ENCODE measurements at places on chromosomes 7 and 10.

GRCh38 chr7:128135159-128135514 lies 103.9 kb upstream of the LRRC4 start:
- no peak for DNase-seq

DNA sequence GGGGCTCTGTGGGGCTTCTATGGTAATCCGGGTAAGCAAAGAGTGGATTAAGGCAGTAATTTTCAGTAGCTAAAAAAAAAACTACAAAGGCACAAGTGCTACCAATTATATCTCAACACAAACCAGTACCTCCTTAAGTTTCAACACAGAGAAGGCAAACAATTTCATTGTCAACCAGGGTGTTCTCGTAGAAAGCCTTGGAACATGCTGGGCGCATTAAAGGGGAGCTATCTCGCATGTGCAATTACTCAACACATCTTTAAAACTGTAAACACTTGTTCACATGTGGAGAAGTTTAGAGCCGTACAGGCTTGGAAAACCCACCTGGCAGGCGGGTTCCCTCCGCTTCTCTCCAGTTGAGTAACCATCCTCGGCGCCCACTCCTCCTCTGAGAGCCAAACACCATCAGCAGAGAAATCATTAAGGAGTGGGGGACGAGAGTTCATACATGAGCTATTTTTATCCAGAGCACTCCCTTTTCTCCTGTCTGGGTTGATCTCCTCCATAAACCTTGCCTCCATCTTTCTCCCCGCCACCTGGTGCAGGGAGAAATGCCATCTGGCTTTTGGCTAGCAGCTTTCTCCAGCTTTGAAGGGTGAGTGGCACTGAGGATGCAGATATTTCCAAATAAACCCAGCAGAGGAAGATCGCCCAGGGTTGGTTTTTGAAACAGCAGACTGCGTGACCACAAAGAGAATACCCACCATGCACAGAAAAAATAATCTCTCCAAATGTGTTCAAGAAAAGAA lies 287.1 kb downstream of the WDR11 start:
- no peak for DNase-seq

DNA sequence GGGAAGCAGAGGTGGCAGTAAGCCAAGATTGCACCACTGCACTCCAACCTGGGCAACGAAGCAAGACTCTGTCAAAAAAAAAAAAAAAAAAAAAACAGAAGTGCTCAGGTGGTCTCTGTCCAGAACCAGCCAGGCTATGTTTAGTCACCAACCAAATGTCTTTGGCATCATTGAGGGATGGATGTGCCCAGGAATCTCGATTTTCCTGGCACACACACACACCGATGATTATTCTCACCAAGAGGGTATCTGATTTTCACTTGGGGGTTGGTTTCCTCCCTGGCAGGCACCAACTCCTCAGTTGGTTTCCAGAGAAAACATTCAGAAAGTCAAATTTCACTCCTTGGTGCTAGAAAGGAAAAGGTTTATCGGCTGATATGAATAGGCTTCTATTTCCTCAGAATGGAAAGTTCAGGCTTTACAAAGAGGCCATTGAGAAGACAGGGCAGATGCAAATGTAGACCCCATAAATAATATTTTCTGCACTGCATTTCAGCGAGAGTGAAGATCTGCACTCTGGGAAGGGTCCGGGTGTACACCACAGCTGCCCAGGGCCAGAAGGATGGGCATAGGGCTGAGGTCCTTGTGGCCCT lies 154.8 kb downstream of the TNS3 start:
- no peak for DNase-seq

- no peak for DNase-seq
Observed at GRCh38 chr10:128870830-128871597, 596.0 kb upstream of the MGMT start.

DNA sequence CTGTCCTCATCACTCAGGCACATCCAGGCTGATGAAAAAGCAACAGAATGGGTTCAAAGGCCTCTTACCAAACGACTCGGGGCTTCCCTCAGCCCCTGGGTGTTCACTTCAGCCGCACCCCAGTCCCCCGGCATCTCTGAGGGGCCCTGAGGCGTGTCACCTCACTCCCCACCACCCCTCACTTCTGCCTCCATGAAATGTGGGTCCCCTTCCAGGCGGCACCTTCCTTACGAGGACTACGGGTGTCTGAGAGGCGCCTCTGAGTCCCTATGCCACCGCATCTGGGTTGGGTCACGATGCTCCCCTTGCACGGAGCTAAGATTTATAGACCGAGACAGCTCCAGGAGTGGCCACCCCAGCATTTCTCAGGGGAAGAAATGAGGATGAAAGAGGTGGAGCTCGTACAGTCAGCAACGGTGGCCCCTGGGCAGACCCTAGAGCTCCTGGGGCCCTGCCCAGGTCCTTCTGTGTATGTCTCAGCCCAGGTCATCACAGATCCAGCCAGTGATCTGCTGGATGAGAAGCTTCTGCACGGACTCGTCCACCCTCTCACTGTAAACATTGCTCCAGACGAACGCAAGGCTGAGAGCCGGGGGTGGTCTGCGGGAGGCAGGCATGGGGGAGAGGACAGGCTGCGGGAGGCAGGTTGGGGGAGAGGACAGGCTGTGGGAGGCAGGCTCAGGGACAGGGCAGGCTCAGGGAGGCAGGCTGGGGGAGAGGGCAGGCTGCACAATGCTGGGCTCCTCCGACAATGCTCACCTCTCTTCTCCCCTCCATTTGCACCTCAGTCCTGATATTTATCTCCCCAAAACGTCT lies 408.2 kb downstream of the DNAJB6 start:
- DNase-seq: no peak

- DNase-seq: no peak
Observed at GRCh38 chr10:37667736-37668135, 189.7 kb downstream of the ZNF248 start.

GRCh38 chr7:53466371-53466770 lies 430.9 kb downstream of the POM121L12 start:
- DNase-seq: no peak

DNA sequence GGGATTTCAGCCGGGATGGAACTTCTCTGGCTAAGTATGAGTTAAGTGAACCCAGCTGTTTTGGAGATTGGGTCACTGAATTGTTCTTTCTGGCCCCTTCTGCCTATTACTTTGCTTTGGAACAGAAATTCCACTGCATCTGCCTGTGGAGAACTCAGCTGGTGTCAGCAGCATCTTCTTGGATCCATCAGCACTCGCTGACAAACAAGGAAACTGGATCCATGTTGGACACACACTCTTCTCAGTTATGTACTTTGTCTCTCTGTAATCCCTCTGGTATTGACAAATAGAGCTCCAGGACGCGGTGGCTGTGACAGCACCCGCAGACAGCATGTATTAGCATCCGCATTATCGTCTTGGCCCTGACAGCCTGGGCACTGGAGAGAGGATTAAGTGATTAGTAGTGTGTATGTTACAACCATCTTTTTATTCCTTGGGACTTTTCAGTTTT lies 73.0 kb upstream of the BMPER start:
- no peak for DNase-seq

- DNase-seq: no peak
Observed at GRCh38 chr10:43809211-43809930, 160.7 kb upstream of the ZNF32 start.

GRCh38 chr10:129882291-129883010 lies 81.6 kb downstream of the EBF3 start:
- no peak for DNase-seq

GRCh38 chr7:12670000-12670729 lies 17.3 kb upstream of the ARL4A start:
- DNase-seq: no peak

DNA sequence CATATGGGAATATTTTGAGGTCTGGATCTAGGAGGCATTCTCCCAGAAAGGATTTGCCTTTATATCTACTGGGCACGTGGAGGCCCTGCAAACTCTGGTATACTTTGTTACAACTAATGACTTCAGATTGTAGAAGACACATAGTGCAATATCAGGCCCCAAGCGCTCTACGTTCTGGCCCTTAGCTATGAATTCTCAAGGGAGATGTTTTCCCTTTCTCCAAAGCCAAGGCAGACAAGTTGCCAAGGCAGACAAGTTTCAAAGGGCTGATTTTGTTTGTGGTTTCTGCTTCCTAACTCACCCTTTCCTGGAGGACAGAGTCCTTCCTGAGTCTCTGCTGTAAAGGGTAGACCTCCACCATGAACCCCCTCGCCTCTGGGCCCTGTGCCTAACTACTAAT lies 99.4 kb upstream of the CTTNBP2 start:
- no peak for DNase-seq

DNA sequence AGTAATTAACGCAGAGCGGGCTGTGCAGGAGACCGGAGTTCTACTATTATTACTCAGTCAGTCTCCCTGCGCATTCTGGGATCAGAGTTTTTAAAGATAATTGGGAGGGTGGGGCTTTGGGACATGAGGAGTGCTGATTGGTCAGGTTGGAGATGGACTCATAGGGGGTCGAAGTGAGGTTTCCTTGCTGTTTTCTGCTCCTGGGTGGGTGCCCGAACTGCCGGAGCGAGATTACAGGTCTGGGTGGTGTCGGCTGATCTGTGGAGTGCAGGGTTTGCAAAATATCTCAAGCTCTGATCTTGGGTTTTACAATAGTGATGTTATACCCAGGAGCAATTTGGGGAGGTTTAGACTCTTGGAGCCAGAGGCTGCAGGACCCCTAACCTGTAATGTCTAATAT lies 3.9 kb upstream of the LRRC27 start:
- DNase-seq: no peak

- no peak for DNase-seq
Observed at GRCh38 chr10:78528749-78529204, 495.1 kb downstream of the RPS24 start.

GRCh38 chr7:143003393-143004051 lies 23.4 kb downstream of the OR9A2 start:
- peak; percentile 8 for DNase-seq

GRCh38 chr7:154919344-154920225 lies 83.3 kb downstream of the PAXIP1 start:
- DNase-seq: no peak

- no peak for DNase-seq
Observed at GRCh38 chr7:104621321-104621720, 292.9 kb downstream of the LHFPL3 start.

DNA sequence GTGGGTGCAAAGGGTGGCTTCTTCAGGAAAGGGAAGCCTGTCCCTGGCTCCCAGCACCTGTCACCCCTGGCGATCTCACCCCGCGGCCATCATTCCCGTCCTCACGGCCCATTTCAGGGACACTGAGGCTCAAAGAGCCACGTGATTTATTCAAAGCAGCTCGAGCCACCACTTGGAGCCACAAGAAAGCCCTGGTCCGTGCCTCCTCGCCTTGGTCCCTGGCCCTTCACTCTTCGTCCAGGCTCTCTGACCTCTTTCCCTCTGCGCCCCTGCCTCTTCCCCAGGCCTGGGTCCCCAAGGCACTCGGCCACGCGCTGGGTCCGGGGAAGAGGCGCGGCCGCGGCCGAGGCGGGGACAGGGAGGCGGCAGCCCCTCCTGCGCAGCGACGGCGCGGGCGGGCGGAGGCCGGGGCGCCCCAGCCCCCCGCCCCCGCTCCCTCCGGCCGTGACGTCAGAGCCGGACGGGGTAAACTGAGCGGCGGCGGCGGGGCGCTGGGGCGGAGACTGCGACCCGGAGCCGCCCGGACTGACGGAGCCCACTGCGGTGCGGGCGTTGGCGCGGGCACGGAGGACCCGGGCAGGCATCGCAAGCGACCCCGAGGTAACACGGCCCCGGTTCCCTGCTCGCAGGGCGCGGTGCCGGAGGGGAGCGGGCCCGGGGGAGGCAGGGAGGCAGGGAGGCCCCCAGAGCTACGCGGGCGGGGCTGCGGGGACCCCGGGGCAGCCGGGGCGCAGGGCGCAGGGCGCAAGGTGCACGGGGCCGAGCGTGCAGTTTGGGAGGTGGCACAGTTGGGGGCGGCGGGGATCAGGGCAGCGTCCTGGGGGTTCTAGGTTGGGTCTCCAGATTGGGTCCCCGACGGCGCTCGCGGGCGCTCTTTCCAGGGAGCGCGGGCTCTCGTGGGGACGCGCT lies at the start of gene SLC18A2:
Gene SLC18A2, plus strand, starts transcription at position 494 of the 909 bp plus-strand sequence. CDS start 580 bp downstream, outside the sequence.
- DNase-seq: no peak

- DNase-seq: no peak
Observed at GRCh38 chr10:31584098-31584631, 265.1 kb downstream of the ZEB1 start.

GRCh38 chr7:82542665-82543064 lies 99.1 kb upstream of the CACNA2D1 start:
- DNase-seq: no peak

DNA sequence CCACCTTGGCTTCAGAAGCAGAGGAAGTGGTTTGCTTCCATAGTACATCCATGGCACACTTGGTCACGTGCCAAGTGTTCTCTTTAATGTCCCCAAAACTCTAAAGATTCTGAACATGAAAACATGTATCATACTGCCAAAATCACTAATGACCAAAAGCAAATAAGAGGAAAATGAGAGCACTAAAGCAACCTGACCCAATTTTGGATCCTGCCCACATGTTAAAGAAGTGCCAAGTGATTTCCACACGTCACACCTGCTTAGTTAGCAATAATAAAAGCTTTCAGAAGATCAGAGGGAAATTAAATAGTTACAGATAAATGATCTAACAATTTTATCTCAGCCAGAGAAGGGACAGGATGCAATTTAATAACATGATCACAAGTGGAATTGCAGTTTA lies 1170.0 kb downstream of the XPNPEP1 start:
- no peak for DNase-seq

- DNase-seq: no peak
Observed at GRCh38 chr10:9362721-9363120, 1308.2 kb downstream of the GATA3 start.

DNA sequence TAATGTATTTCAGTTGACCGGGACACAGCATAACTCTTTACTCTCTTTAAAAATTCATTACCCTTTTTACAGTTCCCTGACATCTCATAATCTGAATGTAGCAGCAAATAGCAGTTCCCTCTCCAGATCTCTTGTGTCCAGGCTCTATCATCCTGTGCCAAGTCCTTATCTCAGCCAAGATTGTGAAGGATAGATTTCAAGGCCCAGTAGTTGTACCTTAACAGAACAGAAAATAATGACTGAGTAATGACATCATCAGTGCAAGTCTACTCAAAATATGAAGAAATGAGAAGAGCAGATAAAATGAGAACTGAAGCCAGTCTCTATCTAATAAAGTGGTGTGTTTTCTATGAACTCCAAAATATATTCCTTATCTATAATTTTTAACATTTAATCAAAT lies 92.6 kb downstream of the TFEC start:
- DNase-seq: no peak

DNA sequence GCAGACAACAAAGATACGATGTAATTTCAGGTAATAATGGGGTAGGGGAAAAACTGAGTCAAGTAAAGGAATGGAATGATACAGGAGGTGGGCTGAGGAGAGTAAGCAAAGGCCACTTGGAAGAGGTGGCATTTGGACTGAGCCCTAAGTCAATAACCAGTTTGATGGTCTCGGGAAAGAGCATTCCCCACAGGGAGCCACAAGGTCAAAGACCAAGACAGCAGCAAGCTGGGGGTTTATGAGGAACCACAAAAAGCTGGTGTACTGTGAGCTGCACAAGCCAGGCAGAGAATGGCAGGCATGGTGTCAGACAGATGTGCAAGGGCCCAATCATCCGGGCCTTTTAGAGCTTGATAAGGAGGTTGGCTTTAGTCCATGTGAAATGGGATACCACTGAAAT lies 98.7 kb downstream of the NOC3L start:
- DNase-seq: no peak

- DNase-seq: no peak
Observed at GRCh38 chr10:120400601-120401000, 56.4 kb upstream of the PLPP4 start.
